Endothelial cell (in vitro differentiated cells): ENCODE measurements at places on chromosomes 16 and 17.

GRCh38 chr17:35726127-35726952, 5.1 kb upstream of the RASL10B start:
- H3K4me3 ChIP-seq: no peak overlapping the region
- peaks cover 9% of the 10 kb centered on the region for H3K4me1 ChIP-seq
- DNase-seq: no peak
- H3K27ac ChIP-seq: no peak overlapping the region

DNA sequence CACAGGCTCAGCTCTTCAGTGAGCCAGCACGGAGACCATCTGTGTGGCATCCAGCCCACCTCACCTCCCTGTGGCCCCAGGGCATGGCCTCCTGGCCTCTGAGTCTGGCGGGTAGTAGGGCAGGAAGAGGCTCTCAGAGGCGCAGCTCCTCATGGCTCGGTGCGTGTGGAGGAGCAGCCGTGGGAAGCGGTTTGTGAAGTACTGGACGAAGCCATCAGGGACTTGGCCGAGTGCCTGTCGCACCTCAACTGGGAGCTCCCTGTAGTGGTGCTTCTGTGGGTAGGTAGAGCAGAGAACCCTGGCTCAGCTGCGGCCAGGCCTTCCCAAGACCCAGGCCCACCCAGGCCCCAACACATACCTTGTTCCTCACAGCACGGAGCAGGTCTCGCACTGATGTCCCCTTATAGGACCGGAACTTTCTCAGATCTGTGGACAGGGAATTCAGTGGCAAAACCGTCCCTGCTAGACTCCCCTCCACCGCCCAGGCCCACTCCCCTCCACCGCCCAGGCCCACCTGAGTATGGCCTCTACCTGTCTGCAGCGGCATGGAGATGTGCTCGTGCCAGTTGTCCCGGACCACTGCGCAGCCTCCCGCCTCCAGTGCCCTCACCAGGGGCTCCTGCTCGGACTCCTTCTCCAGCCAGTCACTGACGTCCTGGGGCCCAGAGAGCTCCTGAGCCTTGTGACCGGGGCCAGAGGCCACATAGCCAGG, 12.2 kb downstream of the PLK1 start:
- no peaks in the 10 kb centered on the region for H3K27me3 ChIP-seq
- no peak for DNase-seq
- H3K4me1 ChIP-seq: peaks cover 4% of the 10 kb centered on the region

- peaks cover 4% of the 10 kb centered on the region for H3K27me3 ChIP-seq
- DNase-seq: no peak
- H3K4me1 ChIP-seq: no peaks in the 10 kb centered on the region
- no peaks in the 10 kb centered on the region for H3K36me3 ChIP-seq
- no peak overlapping the region for H3K4me3 ChIP-seq
These were observed 6.7 kb upstream of the MT4 start for GRCh38 chr16:56558024-56558747.

GRCh38 chr17:44159519-44160210, 10.8 kb upstream of the ASB16 start:
- no peaks in the 10 kb centered on the region for H3K4me1 ChIP-seq
- peaks cover 13% of the 10 kb centered on the region for H3K36me3 ChIP-seq
- no peak overlapping the region for H3K27ac ChIP-seq
- DNase-seq: no peak

GRCh38 chr16:73015612-73016487, 32.1 kb downstream of the ZFHX3 start:
- no peak for DNase-seq
- H3K4me3 ChIP-seq: no peak overlapping the region
- no peak overlapping the region for H3K27ac ChIP-seq
- no peaks in the 10 kb centered on the region for H3K4me1 ChIP-seq
- no peaks in the 10 kb centered on the region for H3K36me3 ChIP-seq

DNA sequence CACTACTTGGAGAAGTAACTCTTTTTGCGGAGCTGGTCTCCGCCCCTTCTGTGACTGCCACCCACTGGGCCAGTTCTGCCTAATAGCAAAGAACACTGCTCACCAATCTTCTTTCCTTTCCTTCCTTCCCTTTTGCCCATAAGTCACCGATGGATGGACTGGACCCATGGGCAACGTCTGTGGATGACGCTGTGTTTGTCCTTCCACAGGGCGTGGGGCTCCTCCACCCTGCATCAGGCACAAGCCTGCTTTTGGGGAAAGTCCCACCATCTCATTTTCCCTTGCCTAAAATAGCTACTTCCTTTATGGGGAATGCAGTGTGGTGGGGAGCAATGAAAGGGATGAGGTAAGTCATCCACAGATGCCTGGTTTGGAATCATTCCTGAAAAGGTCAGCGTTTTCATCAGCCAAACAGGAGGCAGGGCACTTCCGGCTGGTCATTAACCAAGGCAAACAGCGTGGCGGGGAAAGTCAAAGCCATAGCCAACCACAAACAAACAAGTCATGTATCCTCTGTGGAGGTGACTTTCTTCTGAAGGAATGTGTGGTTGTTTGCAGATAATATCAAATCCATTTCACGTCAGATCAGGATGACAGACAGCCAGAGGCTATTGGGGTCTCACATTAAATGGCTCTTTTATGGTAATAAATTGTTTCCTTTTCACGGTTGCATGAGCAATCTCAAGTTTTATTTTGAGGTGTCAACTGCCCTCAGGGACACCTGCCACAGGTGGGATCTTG, 30.7 kb upstream of the MED9 start:
- H3K4me3 ChIP-seq: no peak overlapping the region
- no peaks in the 10 kb centered on the region for H3K27me3 ChIP-seq
- H3K27ac ChIP-seq: no peak overlapping the region
- no peak for DNase-seq
- H3K4me1 ChIP-seq: no peaks in the 10 kb centered on the region
- H3K36me3 ChIP-seq: no peaks in the 10 kb centered on the region

DNA sequence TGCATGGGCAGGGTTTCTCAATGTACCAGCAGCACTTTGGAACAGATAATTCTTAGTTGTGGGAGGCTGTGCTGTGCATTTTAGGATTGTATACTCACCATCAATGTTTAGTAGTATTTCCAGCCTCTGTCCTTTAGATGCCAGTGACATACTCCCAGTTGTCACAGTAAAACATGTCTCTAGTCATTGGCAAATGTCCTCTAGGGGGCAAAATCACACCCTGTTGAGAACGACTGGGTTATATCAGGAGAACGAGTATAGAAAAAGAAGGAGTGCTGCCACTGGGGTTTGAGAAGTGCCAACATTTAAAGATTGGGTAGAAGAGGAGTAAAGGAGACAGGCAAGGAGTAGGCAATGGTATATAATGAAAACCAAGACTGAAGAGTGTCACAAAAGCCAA, 37.9 kb upstream of the SMIM36 start:
- H3K36me3 ChIP-seq: no peaks in the 10 kb centered on the region
- H3K4me3 ChIP-seq: no peak overlapping the region
- no peaks in the 10 kb centered on the region for H3K27me3 ChIP-seq
- no peak overlapping the region for H3K27ac ChIP-seq
- H3K4me1 ChIP-seq: no peaks in the 10 kb centered on the region

GRCh38 chr17:39981207-39981741, 667 bp downstream of the PSMD3 start:
- DNase-seq: peak; percentile 29
- peaks cover 16% of the 10 kb centered on the region for H3K36me3 ChIP-seq
- peaks cover 8% of the 10 kb centered on the region for H3K27me3 ChIP-seq
- peak overlapping the region; percentile 97 for H3K27ac ChIP-seq

DNA sequence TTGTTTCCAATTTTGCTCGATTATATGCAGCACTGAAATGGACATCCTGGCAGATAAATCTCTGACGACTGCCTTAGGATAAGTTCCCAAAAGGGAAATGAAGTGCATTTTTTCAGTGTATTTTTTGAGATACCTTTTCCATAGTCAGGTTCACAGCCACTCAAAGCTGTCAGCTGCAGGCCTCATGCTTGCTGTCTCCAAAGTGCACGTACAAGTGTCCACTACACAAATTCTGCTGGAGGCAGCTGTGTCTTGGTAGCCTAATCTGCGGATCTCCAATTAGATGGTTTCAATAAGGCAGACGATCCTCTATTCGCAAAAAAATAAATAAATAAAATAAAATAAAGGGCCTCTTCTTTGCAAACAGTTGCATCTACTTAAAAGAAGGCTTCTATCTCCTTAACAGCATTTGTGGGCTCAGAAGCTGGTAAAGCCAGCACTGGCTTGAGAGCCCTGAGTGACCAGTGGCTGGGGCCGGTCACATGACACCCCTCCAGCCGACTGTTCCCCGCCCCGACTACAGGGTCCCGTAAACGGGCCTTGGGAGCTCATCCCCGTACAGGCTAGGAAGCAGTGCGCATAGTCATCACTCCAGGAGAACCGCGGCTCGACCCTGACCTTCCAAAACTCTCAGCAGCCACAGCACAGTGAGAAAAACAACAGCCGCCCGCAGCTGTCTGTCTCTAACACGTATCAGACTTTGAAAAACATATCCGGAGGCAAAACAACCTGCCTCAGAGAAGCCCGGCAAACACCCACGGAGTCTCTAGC, 18.8 kb downstream of the RPH3AL start:
- H3K4me1 ChIP-seq: peaks cover 2% of the 10 kb centered on the region
- no peaks in the 10 kb centered on the region for H3K36me3 ChIP-seq
- no peak overlapping the region for H3K4me3 ChIP-seq
- DNase-seq: no peak
- H3K27me3 ChIP-seq: peaks cover 2% of the 10 kb centered on the region

- DNase-seq: no peak
- H3K36me3 ChIP-seq: no peaks in the 10 kb centered on the region
- H3K4me1 ChIP-seq: no peaks in the 10 kb centered on the region
These were observed 79.3 kb downstream of the PCTP start for GRCh38 chr17:55829995-55830612.

- H3K27me3 ChIP-seq: peaks cover 2% of the 10 kb centered on the region
- no peaks in the 10 kb centered on the region for H3K36me3 ChIP-seq
- no peak for DNase-seq
- H3K27ac ChIP-seq: no peak overlapping the region
These were observed 239.9 kb downstream of the PRKCA start for GRCh38 chr17:66542129-66542966.

DNA sequence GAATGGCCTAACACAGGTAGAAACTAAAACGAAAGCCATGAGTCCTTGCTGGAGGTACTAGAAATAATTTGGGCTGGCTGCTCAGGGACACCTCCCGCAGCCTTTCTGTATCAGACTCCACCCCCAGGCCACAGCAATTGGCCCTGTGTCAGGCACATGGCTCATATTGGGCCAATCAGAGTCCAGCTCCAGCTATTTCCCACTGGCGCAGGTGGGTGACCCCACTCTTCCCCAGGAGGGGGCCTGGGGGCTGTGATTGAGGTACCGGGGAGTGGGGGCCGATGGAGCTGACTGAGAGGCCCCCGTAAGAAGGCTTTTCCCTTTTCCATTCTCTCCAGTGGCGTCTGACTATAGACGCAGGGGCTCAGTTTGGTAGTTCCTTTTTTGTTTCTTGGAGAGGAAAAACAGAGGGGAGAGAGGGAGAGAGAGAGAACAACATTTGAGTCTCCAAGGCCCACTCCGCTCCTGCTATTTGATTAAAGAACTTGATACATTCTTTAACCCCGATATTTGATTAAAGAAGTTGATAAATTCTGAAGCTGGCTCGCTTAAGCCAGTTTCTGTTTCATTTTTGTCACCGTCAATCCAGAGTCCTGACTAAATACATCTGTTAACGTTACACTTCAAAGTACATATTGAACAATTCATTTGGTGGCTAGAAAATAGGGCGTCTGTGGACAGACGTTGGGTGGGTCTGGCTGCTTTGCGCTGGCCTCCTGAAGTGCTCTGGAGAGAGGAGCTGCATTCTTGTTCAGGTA, 26.3 kb downstream of the FOXL1 start:
- no peaks in the 10 kb centered on the region for H3K27me3 ChIP-seq
- H3K4me1 ChIP-seq: peaks cover 11% of the 10 kb centered on the region
- no peak overlapping the region for H3K4me3 ChIP-seq
- H3K27ac ChIP-seq: no peak overlapping the region

GRCh38 chr16:28521436-28521835, 14.8 kb upstream of the IL27 start:
- H3K27ac ChIP-seq: no peak overlapping the region
- no peaks in the 10 kb centered on the region for H3K27me3 ChIP-seq
- no peak for DNase-seq
- no peaks in the 10 kb centered on the region for H3K4me1 ChIP-seq
- no peak overlapping the region for H3K4me3 ChIP-seq

DNA sequence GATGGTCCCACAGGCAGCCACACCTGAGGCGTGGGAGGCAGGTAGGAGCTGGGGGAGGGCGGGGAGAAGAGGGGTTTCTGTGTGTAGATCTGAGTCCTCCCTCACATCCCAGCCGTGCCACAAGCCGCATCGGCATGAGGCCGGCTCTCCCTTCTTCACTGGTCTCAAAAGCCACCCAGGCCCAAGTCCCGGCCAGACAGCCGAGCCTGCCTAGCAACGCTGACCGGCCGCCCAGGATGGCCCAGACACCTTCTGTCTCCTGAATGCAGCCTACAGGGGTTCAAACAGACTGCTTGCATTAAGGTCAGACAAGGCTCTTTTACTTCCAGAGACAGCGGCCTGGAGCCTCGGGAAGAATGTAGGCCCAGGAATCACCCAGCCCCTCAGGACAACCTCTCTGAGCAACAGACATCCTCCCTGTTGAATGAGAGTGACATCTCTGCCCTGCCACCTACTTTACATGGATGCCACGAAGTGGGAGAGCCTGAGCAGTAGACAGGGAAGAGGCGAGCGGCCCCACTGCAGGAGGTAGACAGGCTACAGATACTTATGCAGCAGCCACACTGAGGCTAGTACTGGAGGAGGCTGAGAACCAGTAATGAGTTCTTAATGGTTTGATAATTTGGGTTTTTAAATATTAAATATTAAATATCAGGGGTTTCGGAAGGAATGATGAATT, 69.6 kb downstream of the N4BP1 start:
- H3K4me3 ChIP-seq: no peak overlapping the region
- peak overlapping the region; percentile 42 for H3K27ac ChIP-seq
- peaks cover 12% of the 10 kb centered on the region for H3K27me3 ChIP-seq
- H3K36me3 ChIP-seq: peaks cover 32% of the 10 kb centered on the region

DNA sequence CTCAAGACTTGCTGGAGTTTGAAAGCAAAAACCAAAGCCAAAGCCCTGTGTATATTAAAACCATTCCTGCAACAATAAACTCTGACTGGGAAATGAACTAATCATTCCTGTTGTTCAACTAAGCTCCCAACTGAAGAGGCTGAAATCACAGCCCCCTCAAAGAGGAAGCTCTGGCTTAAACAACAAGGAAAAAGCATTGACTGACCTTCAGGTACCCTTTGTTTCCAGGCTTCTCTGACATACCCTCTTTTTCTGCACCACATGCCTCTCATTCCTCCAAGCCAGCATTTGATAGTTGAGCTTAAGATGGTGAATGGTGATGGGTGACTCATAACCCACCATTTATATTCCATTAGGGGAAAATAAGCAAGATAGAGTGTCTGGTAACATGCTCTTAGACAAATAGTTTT, 470.9 kb upstream of the SOX9 start:
- no peaks in the 10 kb centered on the region for H3K27me3 ChIP-seq
- no peaks in the 10 kb centered on the region for H3K36me3 ChIP-seq
- no peak overlapping the region for H3K27ac ChIP-seq
- no peaks in the 10 kb centered on the region for H3K4me1 ChIP-seq

- peak; percentile 57 for DNase-seq
- peak overlapping the region; percentile 99 for H3K27ac ChIP-seq
- H3K4me3 ChIP-seq: peak overlapping the region; percentile 73
- peaks cover 29% of the 10 kb centered on the region for H3K36me3 ChIP-seq
These were observed 15.5 kb upstream of the NAGLU start for GRCh38 chr17:42520540-42520951.
